Urothelium cell line (cell line): ENCODE measurements at places on chromosomes 3 and 15.
A peak's percentile ranks its signal among the peaks of the same experiment; 100 is the strongest.

DNA sequence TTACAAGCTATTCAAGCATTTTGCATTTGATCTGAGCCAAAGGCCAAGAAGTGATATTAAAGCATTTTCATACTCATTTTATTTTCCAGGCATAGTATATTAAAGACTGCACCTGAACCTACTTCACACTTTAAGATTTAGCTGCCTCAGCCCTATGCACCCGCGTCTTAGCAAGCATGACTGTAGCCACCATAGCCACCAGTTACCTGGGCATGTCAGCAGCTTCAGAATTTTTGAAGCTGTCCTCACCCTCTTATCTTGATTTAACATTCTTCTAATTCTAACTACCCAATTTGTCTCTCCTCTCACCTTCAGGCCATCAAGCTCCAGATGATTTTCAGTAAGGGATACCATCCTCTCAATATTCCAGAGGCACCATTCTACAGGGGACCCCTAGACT lies 39.1 kb upstream of the KLHL6 start:
- DNase-seq = no peak

DNA sequence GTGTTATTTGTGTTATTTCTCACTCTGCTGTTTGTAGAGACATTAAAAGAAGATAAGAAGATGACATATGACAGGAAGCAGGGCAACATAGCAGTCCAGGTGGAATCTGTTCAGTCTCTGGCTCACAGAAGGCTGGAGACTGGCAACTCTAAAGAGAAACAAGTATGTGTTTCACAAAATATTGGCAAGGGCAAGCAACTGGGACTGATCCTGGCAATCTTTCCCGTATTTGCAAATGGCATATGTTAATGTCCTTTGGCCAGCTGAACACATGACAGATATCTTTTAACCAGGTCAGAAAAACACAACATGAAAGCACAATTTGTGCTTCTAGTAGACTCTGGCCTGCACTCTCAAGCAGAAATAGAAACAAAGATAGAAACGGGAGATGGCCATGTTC lies 1354.1 kb upstream of the EPHA6 start:
- no peak for DNase-seq

DNA sequence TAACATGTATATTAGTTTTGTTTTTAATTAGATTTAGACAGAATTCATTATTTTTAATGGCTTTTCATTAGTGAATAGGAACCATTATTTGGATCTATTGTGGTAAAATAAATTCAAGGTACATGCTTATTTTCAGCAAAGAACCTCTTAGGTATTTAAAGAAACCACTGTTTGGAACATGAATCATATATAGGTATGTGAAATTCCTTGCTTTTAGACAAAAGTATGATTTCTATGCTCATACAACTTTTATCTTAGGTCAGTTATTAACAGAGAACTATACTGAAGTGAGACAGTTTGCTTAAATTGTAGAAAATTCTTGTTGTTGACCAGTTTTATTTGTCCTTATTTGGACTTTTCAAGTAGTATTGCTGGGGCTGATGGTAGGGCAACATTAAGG lies 389.9 kb downstream of the FEZF2 start:
- DNase-seq = no peak

GRCh38 chr3:119700269-119700919 lies 2.4 kb upstream of the CFAP91 start:
- DNase-seq = no peak

GRCh38 chr3:123388811-123389627 lies 59.9 kb downstream of the ADCY5 start:
- DNase-seq = no peak

GRCh38 chr3:23455084-23455483 lies 252.0 kb downstream of the UBE2E2 start:
- peak; percentile 31 for DNase-seq

DNA sequence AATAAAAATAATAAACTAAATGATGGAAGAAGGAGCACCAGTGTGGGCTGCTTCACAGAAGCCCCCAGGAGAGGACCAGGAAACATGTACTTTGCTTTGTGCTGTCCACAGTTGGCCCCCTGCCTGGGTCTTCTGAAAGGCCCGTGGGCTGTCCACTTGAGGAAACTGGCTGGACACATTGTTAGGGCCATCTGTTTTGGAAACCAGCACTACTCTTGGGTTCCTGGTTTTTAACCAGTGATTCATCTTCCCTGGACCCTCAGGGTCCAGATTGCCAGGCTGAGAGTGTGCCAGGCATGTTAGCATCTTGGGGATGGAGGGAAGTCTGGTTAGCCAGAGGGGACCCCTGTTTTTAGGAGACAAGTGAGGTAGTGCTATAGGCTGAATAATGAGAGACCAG lies 297.2 kb upstream of the C2CD4B start:
- DNase-seq = no peak

GRCh38 chr3:110381992-110382391 lies 689.6 kb upstream of the NECTIN3 start:
- DNase-seq = no peak

GRCh38 chr3:19103510-19103909 lies 44.8 kb upstream of the KCNH8 start:
- no peak for DNase-seq

DNA sequence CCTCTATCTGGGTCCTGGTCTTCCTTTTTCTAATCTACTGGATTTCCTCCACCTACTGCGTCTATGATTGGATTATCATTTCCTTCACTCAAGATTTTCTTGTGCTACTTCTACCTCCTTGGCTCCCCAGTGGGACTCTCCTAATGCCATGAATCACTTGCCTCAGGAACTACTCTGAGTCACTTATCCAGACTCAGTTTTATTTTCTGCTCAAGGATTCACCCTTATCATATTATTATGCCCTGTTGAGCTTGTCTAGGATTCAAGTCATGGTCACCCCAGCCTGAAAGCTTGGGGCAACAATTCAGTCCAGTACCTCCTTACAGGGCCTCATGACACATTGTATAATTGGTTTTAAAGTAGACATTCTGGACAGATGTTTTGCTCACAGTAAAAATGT lies 968.1 kb downstream of the ROBO1 start:
- DNase-seq = no peak

- DNase-seq = no peak
These were observed 24.5 kb upstream of the RAD18 start for GRCh38 chr3:8987645-8988383.

- no peak for DNase-seq
These were observed 142.2 kb upstream of the IGF1R start for GRCh38 chr15:98506172-98506571.

- DNase-seq = peak; percentile 68
These were observed 180.4 kb downstream of the SMAD6 start for GRCh38 chr15:66882251-66883020.

DNA sequence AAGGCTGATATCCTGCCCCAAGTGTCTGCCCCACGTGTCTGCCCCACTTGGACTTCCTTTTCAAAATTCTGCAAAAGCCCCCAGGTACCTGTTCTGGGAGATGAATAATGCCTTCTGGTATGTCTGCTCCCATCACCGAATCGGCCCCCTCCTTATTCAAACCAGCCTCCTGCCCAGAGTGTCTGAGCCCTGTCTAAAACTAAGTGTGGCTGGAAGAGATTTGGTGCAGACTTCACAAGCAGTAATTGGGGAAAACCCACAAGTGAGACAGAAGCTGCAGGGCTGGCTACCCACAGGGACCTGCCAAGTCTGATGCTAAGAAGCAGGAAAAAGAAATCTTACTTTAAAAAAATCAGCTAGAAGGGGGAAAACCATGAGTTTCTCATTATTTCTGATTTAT lies 85.1 kb downstream of the DUT start:
- no peak for DNase-seq

DNA sequence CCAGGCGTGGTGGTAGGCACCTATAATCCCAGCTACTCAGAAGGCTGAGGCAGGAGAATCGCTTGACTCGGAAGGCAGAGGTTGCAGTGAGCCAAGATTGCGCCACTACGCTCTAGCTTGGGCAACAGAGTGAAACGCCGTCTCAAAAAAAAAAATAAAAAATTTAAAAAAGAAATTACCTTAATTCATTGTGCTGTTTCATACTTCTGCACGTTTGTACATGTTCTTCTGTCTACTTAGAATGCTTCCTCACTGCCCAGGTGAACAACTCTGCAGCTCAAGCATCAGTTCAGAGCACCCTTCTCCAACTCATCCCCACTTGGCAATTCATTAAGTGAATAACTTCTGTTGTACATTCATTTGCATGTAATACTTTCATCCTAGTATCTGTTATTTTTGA lies 14.0 kb downstream of the CAPN7 start:
- no peak for DNase-seq

- DNase-seq = no peak
These were observed 38.0 kb downstream of the BBS4 start for GRCh38 chr15:72724028-72724427.

- no peak for DNase-seq
These were observed 66.8 kb upstream of the LIMD1 start for GRCh38 chr3:45527727-45528126.

GRCh38 chr3:46692566-46692990 lies 901 bp downstream of the ALS2CL start:
- peak; percentile 68 for DNase-seq

DNA sequence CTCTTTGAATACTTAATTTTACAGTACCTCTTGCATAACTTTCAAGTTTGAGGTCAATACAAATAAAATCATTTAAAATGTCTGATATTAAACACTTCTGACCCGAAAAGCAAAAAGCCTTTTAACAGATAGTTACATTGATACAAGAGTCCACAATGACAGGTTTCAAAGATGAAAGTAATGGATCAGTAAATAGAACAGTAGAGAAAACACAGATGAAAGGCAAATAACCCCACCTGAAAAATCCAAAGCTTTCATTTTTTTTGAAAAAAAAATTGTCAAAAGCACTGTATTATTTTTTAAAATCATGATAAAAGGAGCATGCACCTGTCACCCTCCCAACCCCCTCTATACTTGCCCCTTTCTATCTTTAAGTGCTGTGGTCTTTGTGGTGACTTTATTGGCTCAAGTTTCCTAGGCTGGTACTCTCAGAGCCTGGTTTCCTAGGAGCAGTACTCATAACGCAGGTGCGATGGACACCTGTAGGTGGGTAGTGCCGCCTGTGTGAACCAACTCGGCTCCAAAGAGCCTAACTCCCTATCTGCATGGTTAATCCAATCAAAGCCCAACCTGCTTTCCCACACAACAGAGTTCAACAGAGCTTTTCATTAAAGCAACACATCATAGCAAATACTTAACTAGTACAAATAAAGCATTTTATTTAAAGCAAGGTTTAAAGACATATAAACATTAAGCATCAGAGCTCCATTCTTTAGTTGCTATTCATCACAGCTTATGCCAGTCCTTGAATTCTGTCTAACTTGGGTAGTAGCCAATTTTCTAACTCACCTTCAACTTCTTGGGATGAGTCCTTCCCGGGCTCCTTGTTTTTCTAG lies 32.2 kb downstream of the LIPC start:
- DNase-seq = no peak

DNA sequence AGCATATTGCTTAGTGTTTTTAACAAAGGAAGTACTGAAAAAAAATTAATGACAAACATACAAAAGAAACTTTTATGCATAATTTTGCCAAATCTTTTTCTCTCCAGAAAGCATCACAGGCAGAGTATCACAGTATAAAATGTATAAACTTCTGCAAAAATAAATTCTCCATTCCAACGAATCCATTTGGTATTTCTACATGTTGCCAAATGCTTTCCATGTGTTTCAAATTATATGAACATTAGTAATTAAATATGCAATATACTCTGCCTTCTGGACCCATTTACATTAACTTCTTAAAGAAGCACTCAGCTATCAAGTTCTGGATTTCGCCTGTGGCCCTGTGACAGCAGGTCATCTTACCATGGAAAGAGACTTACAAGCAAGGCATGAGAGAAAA lies 189.1 kb upstream of the ALCAM start:
- DNase-seq = no peak

DNA sequence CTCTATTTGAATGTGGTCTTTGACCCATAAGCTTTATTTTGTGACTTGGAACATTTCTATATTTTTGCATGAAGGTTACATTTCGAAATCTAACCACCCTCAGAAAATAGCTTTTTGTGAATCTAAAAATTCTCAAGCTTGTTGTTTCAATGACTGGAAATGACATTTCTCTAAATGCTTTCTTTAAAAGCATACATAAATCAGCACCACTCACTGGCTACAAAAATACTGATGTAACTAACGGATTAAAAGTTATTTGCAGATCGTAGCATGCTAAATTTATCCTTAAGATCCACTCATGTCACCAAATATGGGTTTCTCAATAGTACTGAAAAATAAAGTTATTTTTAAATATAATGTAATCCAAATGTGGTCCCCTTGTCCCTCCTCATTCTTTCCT lies 55.2 kb upstream of the ACAN start:
- no peak for DNase-seq

GRCh38 chr3:104066658-104067057 lies 1300.1 kb upstream of the ALCAM start:
- no peak for DNase-seq

- DNase-seq = no peak
These were observed 39.4 kb upstream of the CD47 start for GRCh38 chr3:108130236-108130635.

GRCh38 chr3:134614955-134615354 lies 35.9 kb downstream of the KY start:
- DNase-seq = no peak

GRCh38 chr3:46558184-46559043 lies 7.7 kb downstream of the LRRC2 start:
- peak; percentile 94 for DNase-seq

DNA sequence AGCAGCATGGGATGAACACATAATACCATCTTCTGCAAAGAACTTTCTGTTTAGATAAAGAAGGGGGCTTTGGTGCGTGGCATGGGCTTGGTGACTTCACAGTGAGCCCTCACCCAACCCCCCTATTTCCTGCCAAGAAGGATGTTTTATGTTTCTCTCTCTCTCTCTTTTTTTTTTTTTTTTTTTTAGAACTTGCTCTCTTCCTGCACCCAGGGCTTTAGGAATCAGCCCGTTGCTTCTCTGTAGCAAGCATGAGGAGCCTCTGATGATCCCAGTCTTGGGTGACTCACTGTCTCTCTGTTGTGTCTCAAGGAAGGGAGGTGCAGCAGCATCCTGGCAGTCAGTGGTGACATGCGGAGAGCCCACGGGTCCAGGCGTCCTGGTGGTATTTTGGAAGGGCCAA lies 49.1 kb downstream of the CCK start:
- peak; percentile 31 for DNase-seq

GRCh38 chr3:39384665-39385000 lies 1.5 kb downstream of the SLC25A38 start:
- no peak for DNase-seq

- DNase-seq = no peak
These were observed at the start of gene P2RY13 for GRCh38 chr3:151329363-151329762. Gene P2RY13, minus strand, starts transcription at chr3:151329549. Its CDS starts 21 bp downstream, at chr3:151329528.
